Muscle of leg (tissue), 16 donors: ENCODE measurements at places on chromosomes 4 and X. TPM values are rescaled to one million over a fixed set of nuclear protein-coding genes. Genes with fewer than 3 reads are reported as not detected.

GRCh38 chr4:87326460-87326859 is 3.8 kb upstream of the HSD17B13 start:
- DNase-seq, result no peak

GRCh38 chr4:15240764-15241163 is 187.1 kb upstream of the C1QTNF7 start:
- DNase-seq, result no peak

KIF4A gene
- 9.9 TPM for polyA plus RNA-seq

DNA sequence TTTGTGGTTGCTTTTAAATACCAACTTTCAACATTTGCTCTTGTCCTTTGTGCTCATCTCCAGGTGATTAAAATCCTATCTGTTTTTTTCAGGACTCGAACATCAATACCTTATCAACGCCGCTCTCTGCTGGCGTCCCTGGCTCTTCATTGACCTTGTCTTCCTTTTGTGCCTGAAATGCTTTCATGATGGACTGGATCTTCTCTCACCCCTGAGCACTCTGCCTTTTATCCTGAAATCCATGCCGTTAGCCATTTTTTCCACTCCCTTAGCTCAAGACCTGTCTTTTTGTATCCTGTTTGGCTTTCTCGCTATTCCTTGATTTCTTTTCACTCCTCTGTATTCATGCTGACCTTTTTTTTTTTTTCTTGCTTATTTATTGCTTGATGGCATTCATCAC is 549.5 kb upstream of the CPEB2 start:
- DNase-seq, result no peak

ANTXR2 gene
- polyA plus RNA-seq, result 102 TPM

DNA sequence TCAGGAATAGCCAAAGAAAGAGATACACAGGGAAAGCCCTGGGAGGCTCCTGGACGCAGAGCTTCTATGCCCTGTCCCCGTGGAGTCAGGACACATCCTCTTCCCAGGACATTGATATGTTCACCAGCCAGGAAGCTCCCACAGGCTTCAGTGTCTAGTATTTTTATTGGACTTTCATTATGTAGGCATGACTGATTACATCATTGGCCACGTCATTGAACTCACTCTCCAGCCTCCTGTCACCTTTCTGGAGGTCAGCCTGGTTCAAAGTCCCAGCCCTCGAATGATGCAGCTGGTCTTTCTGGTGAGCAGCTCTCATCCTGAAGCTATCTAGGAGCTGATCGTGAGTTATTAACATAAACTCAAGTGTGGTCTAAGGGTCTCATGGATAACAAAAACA is 104.1 kb downstream of the CPEB2 start:
- no peak for DNase-seq

GRCh38 chr4:42671431-42672194 is 14.7 kb upstream of the ATP8A1 start:
- no peak for DNase-seq

GRCh38 chr4:26263165-26263564 is 57.6 kb upstream of the RBPJ start:
- DNase-seq, result no peak

- DNase-seq, result peak; percentile 40
Observed at GRCh38 chr4:118281611-118282442, 71.0 kb downstream of the PRSS12 start.

DNA sequence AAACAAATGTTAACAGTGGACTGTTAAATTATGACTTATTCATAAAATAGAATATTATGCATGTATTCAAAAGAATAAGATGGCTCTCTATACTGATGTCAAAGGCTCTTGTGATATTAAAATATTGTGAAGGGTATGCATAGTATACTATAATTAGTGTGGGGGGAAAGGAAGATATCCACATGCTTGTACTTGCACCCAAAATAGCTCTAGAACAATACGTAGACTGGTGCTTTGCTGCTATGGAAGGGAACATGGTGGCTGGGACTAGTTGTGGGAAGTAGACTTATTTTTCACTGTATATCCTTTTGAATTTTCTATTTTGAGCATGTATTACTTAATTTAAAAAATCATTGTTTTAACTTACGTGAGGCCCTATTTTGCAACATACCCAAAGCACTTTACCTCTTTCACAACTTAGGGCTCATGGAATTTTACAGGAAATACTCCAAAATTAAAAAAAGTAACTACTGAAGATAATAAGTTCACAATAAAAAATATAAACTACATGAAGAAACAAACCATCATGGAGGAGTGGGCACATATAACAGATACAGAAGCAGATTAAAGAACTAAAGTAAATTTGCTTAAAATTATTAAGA is 7.9 kb downstream of the PGRMC2 start:
- no peak for DNase-seq

ZNF674 gene
- polyA plus RNA-seq, result 3.0 TPM

COL25A1 gene
- polyA plus RNA-seq, result 4.7 TPM

DNA sequence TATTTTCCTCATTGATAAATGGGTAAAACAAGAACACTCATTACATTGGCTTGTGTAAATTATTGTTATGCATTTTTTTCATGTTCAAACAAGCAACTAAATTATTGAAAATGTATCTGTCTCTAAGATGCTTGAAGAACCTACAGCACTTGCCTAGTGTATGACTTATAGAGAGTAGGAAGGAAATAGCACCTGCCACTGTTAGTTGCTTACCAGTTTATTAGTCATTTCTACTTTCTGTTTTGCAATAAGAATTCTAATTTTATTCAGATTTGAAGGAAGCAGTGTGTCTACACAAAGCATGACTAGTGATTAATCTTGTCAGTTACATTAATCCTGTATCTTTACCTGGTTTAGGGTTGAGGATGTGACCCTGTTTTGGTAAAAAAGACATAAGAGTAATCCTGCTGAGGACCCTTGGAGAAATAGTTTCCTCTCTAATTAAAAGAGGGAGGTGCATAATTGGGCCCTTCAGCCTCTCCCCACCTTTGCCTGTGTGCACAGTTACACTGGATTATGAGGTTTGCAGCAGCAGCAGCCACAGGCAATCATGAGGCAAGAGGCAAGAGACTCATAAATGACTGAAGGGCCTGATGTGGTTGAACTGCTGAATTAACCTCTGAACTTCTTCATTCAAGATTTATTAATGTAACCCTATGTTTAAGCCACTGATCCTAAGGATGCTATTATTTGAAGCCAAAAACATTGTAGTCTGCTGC is 1202.1 kb downstream of the ADGRL3 start:
- DNase-seq, result no peak

LANCL3 gene
- polyA plus RNA-seq, result 0.36 TPM
